ENCODE measurements at places on chromosomes 6 and 20. TPM values are rescaled to one million over a fixed set of nuclear protein-coding genes. Genes with fewer than 3 reads are reported as not detected.
A peak's percentile ranks its signal among the peaks of the same experiment; 100 is the strongest.

PCSK2 gene
- not detected for total RNA-seq

DNA sequence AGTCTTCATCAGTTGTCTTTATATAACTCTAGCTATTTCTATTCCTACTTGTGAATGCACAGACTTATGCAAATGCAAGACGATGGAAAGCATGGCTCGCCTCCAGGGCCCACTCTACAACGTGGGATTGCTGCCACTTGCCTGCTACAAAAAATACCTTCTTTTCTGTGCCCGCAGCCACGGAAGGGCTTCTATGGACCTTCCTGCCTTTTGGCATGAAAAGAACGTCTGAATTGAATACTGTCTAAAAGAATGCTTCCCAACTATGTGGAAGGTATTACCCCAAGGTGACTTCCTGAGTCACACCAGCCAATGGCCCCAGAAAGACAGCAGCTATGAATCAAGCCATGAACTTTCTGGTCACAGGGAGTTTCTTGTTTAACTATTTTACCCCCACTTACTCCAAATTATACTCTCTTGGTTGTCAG, 261.2 kb downstream of the HIVEP2 start:
- DNase-seq: no peak

CD24 gene
- 0.77 TPM for total RNA-seq

- no peak for DNase-seq
These were observed 33.3 kb upstream of the CITED2 start for GRCh38 chr6:139407718-139408222.

- peak; percentile 61 for DNase-seq
These were observed 30.9 kb downstream of the MAP3K5 start for GRCh38 chr6:136761227-136761922.

All from natural killer cell (primary cell).